ENCODE measurements at places on chromosomes 5 and 9. TPM values are rescaled to one million over a fixed set of nuclear protein-coding genes. Genes with fewer than 3 reads are reported as not detected.

The SLC30A5 gene
- total RNA-seq, result 42.7 TPM

The GOLGA2 gene
- 91.9 TPM for total RNA-seq

The SGCD gene
- total RNA-seq, result 86.6 TPM

The FASTKD3 gene
- total RNA-seq, result 10.4 TPM

The IL9 gene
- not detected for total RNA-seq

The IRGM gene
- total RNA-seq, result not detected

The UBAP2 gene
- total RNA-seq, result 58.4 TPM

The LCN12 gene
- 0.44 TPM for total RNA-seq

The SLC12A2 gene
- 26.5 TPM for total RNA-seq

The TMEM215 gene
- total RNA-seq, result 0.66 TPM

The CNTNAP3 gene
- total RNA-seq, result 2.9 TPM

The RNF44 gene
- total RNA-seq, result 9.1 TPM

The HARS2 gene
- total RNA-seq, result 23.5 TPM

The OR1J2 gene
- total RNA-seq, result not detected

The SLC1A3 gene
- 19.5 TPM for total RNA-seq

The RAB3C gene
- total RNA-seq, result 0.13 TPM

The CCDC180 gene
- 7.4 TPM for total RNA-seq

The CDKN2B gene
- total RNA-seq, result 0.31 TPM

The ZNF622 gene
- 23.1 TPM for total RNA-seq

The PCDHGA6 gene
- 3.5 TPM for total RNA-seq

The LRRC70 gene
- 5.8 TPM for total RNA-seq

The SMIM32 gene
- total RNA-seq, result 0.04 TPM

The CORO2A gene
- total RNA-seq, result 0.13 TPM

The HMMR gene
- 10.8 TPM for total RNA-seq

The PHF24 gene
- 0.09 TPM for total RNA-seq

The NANS gene
- total RNA-seq, result 46.3 TPM

The TLR4 gene
- total RNA-seq, result 13.3 TPM

The FCN2 gene
- total RNA-seq, result 0.18 TPM

The PLAC8L1 gene
- total RNA-seq, result 0.18 TPM

The IL7R gene
- 0.22 TPM for total RNA-seq

The DCAF10 gene
- total RNA-seq, result 13.3 TPM

The SLC45A2 gene
- 0.09 TPM for total RNA-seq

The LCP2 gene
- total RNA-seq, result 4.4 TPM

The SPINK7 gene
- not detected for total RNA-seq

The LECT2 gene
- total RNA-seq, result not detected

The GFI1B gene
- 0.13 TPM for total RNA-seq

The ENG gene
- 9.3 TPM for total RNA-seq

The B4GALT1 gene
- total RNA-seq, result 14.6 TPM

The OR1L4 gene
- total RNA-seq, result not detected

The ESM1 gene
- 2.8 TPM for total RNA-seq

The HK3 gene
- total RNA-seq, result 0.75 TPM

All from muscle of leg (tissue), 16 donors.